ENCODE measurements at places on chromosomes 3 and 15.

DNA sequence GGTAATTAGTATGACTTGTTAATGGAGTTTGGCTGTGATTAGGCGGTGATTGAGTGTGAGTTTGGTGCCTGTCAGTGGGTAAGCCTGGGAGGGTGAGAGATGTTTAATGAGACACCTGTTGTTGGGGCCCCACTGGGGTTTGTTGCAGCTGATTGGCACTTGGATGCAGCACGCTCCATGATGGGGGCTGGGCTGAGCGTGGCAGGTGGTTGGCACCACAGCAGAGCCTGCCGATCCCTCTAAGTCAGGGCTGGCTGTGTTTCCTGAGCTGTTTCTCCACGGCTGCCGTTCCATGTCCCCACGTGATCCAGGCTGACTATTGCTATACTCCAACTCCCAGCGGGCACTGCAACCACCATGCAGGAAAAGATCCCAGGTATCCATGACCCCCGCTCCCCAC lies 93.5 kb upstream of the ARRDC4 start:
- no peak for DNase-seq

GRCh38 chr3:65717676-65718346 lies 320.9 kb downstream of the MAGI1 start:
- no peak for DNase-seq

DNA sequence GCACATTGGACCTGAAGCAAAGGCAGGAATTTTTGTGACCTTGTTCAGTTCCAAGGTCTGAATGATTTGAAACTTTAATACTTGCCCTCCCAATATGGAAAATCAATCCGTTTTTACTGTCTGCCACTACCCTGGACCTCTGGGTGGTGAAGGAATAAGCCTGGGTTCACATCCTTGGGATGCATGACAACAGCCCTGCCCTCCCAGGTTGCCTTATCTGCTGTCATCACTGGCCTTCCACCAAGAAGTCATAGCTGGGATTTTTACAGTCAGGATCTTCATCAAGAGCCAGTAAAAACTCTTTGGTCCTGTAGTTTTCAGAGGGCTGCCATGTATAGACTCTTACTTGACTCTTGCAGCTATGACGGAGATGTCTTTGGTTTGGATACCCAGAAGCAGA lies 128.6 kb downstream of the MYLK start:
- DNase-seq, result no peak

DNA sequence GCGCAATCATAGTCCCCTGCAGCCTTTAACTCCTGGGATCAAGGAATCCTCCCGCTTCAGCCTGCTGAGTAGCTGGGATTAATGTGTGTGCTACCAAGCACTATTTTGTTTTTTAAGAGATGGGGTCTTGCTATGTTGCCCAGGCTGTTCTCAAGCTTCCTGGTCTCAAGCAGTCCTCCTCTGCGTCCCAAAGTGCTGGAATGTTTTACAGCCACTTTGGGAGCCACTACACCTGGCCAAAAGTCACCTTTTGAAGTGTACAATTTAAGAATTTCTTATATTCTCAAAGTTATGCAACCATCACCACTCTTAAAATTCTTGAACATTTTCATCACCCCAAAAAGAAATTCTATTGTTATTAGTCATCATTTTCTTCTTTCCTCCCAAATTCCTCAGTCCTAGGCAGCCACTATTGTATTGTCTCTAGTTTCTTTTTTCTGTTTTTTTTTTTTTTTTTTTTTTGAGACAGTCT lies 17.8 kb downstream of the CDV3 start:
- peak; percentile 70 for DNase-seq

GRCh38 chr15:90750186-90750585 lies 33.0 kb downstream of the BLM start:
- no peak for DNase-seq

DNA sequence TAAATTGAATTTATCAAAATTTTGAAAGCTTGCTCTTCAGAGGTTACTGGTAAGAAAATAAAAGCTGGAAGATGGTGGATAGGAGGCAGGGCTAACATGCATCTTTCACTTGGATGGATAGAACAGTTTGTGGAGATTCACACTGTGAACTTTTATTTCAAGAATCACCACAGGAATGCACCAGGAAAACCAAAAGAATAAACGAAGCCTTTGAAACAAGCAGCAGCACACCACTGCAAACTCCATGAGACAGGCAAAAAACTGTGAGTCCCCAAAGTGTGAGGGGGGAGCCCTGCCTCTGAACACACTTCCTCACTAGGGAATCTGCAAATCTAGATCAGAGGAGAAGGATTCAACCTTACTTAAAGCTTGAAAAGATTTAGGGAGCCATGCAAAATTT lies 122.2 kb downstream of the RTP4 start:
- DNase-seq, result no peak

DNA sequence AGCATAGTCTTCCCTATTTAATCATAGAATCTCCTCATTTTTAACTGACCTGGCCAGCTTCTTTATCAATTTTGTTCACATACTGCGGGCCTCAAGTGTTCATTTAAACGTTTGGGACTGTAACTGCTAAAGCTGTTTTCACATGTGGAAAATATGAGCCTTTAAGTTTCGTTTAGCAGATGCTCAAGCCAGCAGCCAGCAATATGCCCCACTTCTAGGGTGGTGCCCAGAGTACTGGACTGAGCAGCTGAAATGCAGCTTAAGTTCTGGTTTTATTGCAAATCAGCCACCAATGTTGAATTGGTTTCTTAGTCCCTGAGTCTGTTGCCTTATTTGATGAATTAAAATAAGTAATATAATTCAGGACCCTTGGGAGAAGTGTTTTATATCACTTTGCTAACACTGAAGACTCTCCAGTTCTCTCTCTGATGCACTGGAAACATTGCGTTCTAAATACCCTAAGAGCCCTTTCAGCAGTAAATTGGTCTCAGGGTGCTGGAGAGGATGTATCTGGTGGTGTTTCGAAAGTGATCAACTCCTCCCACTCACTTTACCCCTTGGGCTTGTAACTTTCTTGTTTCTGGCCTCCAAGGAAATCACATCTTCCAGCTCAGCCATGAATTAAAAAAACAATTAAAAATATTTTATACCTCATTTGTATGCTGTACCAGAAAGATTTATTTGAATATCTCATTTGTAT lies 61.7 kb downstream of the B3GALNT1 start:
- no peak for DNase-seq

DNA sequence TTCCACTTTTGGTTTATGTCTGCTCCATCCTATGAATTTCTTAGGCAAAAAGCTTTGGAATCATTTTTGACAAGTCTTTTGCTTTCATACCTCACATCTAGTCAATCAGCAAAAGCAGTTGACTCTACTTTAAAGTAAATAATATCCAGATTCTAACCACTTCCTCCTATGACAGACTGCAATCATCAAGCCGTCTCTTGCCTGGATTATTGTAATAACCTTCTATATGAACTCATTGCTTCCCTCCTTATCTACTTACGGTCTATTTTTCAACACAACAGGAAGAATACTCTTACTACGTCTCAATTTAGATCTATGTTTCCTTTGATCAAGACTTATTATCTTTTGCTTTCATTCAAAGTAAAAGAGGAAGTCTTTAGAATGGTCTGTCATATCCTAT lies 20.7 kb downstream of the CLDN1 start:
- no peak for DNase-seq

DNA sequence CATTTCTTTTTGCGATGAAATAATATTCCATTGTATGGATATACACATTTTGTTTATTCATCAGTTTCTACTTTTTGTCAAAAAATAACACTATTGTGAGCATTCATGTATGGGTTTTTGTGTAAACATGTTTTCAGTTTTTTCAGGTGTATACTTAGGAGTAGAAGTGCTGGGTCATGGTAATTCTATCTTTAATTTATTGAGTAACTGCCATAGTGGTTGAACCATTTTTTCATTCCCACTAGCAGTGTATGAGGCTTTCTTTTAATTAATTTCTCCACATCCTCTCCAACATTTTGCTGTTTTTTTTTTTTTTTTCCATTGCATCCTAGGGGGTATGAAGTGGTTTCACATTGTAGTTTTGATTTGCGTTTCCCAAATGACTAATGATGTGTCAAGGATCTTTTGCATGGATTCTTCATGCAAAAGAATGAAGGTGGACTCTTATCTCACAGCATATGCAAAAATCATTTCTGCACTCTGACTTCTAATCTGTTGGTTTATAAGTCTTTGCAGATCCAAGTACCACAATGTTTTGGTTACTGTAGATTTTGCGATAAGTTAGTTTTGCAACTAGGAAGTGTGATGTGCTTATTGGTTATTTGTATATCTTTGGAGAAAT lies 12.6 kb downstream of the ATP2C1 start:
- no peak for DNase-seq

GRCh38 chr15:92021792-92022191 lies 168.3 kb downstream of the SLCO3A1 start:
- no peak for DNase-seq

- DNase-seq, result no peak
Measured at GRCh38 chr15:59420108-59420507, 17.9 kb upstream of the FAM81A start.

- peak; percentile 51 for DNase-seq
Measured at GRCh38 chr15:82100111-82100929, 54.5 kb upstream of the MEX3B start.

DNA sequence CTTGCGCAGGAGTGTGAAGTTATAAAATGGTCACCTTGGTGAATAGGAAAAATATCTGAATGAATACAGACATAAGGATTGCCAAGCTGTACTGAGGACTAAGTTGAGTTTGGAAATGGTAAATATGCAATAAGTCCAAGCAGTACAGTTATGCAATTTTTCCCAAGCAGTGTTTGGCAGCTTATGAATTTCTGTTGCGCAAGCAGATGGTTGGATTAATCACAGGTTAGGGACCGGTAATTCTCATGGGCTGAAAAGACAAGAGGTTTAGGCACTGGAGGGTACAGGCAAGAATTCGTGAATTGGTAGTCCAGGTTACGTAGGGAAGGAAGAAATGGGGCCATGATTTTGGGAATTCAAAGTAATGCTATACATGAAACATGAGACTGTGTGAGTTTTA lies 210.3 kb downstream of the RAP2B start:
- DNase-seq, result peak; percentile 42
